ENCODE measurements at places on chromosomes 11 and 22.

DNA sequence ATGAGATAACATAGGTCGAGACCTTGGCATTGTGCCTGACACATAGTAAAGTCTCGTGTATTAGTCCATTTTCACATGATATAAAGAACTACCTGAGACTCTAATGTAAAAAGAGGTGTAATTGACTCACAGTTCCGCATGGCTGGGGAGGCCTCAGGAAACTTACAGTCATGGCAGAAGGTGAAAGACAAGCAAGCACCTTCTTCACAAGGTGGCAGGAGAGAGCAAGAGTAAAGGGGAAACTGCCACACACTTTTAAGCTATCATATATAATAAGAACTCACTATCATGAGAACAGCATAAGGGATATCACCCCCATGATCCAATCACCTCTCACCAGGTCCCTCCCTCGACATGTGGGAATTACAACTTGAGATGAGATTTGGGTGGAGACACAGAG, 165.2 kb downstream of the SPON1 start:
- DNase-seq, result no peak

- DNase-seq, result no peak
Measured at GRCh38 chr22:30500628-30501027, 4.9 kb downstream of the SEC14L4 start.

DNA sequence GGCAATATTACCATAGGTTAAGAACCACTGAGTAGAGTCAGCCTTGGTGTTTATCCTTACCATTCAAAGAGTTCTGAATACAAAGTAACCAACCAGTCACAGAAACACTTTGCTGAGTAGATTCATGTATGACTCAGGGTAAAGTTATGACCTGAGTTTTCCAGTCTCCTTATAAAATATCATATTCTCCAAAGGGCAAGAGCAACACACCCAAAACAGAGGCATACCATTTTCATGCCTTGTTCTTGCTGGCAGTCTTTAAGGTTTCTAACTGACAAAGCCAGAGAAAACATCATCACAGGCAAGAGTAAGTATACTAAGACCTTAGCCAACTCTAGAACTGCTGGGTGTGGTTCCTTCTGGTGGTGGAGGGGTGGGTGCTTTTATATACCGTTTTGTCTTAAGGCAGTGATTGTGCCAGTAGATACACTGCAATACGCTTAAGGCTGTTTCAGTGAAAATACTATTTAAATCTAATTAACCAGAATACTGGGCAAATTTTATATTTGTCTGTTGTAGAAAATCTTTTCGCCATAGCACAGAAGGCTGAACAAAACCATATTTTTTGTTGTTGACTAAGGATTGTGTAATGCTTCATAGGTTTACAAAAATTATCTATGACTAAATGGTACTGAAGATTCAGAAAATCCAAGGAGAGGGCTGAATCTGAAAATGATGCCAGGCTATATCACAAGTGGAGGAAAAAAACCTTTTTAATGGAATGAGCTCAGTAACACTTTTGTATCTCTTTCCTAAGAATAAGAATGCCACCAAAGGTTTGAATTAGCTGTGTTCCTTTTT, 3.0 kb downstream of the ATL3 start:
- DNase-seq, result no peak

GRCh38 chr11:31620434-31620833, 110.9 kb downstream of the ELP4 start:
- DNase-seq, result no peak

DNA sequence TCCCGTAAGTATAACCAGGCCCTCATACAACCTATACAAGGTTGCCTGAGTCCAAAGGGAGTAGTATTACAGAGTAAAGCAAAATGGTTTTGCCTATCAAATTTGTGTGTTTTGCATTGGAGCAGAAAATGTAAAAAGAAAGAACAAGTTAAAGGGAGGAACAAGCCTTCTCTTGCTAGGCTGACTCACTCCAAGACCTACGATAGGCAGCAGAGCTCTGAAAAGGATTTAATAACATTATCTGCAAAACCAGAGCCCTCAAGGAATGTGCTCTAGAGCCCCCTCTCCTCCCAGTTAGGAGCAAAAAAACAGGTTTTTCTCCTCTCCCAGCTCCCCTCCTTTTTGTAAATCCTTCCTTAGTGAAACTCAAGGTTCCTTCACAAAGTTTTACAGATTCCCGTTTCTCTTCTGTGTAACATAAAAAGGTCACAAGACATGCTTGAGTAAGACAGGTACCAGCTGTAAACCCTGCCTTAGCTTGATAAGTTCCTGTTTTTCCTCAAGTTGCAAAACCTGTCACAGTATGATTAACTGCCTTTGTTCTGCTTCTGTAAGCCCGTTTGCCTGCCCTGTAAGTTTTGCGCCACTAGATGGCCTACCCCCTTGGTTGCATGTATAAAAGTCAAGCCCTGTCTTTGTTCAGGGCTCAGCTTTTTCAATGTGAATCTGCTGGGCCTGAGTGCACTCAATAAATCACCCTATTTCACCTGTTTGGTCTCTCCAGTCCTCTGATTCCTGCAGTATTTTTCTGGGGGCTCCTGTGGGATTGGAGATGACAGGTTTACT, 498.2 kb downstream of the KCNA4 start:
- DNase-seq, result no peak

All from activated T-cell treated with anti-CD3 and anti-CD28 coated beads, Interleukin-2, amount 50 U/mL, for 48 hours (primary cell).